ENCODE measurements at places on chromosomes 4 and X. TPM values are rescaled to one million over a fixed set of nuclear protein-coding genes. Genes with fewer than 3 reads are reported as not detected.

Gene HTRA3
- 5.9 TPM for total RNA-seq

Gene CWH43
- not detected for total RNA-seq

Gene PNCK
- not detected for total RNA-seq

Gene CENPVL3
- total RNA-seq, result not detected

Gene GPR34
- not detected for total RNA-seq

Gene HSPA4L
- total RNA-seq, result 1.3 TPM

Gene KIAA1210
- total RNA-seq, result not detected

Gene HTN3
- not detected for total RNA-seq

Gene MAGEB10
- not detected for total RNA-seq

Gene SHROOM3
- 44.6 TPM for total RNA-seq

Gene SLC9B1
- total RNA-seq, result not detected

Gene GPR78
- not detected for total RNA-seq

Gene KLKB1
- not detected for total RNA-seq

Gene UXT
- 130 TPM for total RNA-seq

Gene BMX
- total RNA-seq, result not detected

Gene GAGE12E
- total RNA-seq, result not detected

Gene SRPX2
- 36.7 TPM for total RNA-seq

Gene APOOL
- total RNA-seq, result 11.3 TPM

Gene OTC
- not detected for total RNA-seq

Gene PAGE4
- total RNA-seq, result not detected

Gene BTK
- not detected for total RNA-seq

Gene ADH4
- total RNA-seq, result not detected

Gene ANOS1
- total RNA-seq, result not detected

Gene HEPH
- total RNA-seq, result 42.4 TPM

Gene FAM149A
- 0.13 TPM for total RNA-seq

Gene GAGE10
- total RNA-seq, result not detected

Gene PLK4
- 8.5 TPM for total RNA-seq

Gene RHOXF2
- not detected for total RNA-seq

Gene MAGEA8
- total RNA-seq, result not detected

Gene XAGE2
- not detected for total RNA-seq

Gene PCSK1N
- total RNA-seq, result 3.1 TPM

Gene LAP3
- 75.4 TPM for total RNA-seq

Gene TREX2
- 0.76 TPM for total RNA-seq

Gene AMTN
- total RNA-seq, result not detected

Gene DNAAF6
- not detected for total RNA-seq

Gene MAGEA2
- total RNA-seq, result not detected

Gene CSAG3
- not detected for total RNA-seq

Gene GAGE1
- total RNA-seq, result not detected

Gene TCEAL2
- not detected for total RNA-seq

Gene RRH
- total RNA-seq, result not detected

Data from GM23248 (cell line).